Glomerular endothelial cell (primary cell): ENCODE measurements at places on chromosomes 3 and 15. TPM values are rescaled to one million over a fixed set of nuclear protein-coding genes. Genes with fewer than 3 reads are reported as not detected.

DNA sequence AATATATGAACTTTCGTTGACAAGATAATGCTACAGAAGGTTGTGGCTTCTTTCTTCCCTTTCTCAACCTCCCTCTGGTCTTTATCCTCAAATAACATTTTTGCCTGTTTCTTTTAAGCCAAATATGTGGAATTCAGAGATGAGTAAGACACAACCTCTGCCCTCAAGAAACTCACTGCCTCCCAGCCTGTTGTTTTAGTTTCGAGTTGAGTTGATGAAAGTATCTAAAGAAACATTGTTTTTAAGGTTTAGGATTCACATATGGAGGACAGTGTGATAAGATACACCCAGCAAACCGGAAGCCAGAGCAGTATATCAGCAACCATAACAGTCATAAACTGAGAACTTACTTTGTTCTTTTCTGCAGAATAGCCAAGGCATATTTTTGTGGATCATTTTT, 218.6 kb downstream of the THSD4 start:
- no peak for DNase-seq

MTHFS gene
- total RNA-seq, result 3.8 and 18.7 TPM in 2 replicates

COPS2 gene
- 41.8 and 45.6 TPM in 2 replicates for total RNA-seq

GREM1 gene
- total RNA-seq, result 18.3 and 58.2 TPM in 2 replicates
